ENCODE measurements at places on chromosomes 5 and 9.

DNA sequence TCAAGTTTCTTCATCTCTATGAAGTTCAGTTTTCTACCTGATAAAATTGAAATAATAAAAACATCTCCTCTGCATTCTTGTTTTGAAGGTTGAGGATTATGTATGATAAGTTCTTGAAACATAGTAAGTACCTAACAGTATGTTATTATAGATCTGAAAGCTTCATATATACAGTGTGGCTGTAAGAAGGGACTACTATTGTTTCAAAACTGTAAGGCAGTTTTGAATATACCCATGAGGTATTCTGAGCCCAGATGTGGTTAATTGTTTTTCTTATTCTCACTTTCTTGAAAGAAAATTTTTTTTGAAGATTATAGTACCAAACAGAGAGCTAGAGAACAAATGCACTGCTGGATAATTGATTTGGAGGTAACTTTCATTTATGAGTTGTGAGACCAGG lies 383.2 kb downstream of the CHSY3 start:
- no peak for DNase-seq

DNA sequence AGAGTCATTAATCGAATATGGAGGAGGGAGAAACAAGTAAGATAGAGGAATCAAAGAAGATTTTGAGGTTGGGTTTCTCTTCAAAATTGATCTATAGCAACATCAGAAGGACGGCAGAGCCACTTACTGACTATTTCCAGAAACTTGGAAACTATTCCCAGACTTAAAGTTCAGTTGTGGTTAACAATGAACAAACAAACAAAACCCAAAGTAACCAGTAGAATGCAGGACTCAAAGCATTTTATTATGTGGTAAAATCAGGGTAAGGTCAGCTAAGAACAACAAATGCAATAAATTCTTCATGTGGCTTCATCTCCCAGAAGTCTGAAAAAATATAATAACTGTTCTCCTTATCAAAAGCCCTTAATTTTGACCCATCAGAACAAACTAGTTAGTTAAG lies 54.9 kb upstream of the OSMR start:
- DNase-seq, result no peak

DNA sequence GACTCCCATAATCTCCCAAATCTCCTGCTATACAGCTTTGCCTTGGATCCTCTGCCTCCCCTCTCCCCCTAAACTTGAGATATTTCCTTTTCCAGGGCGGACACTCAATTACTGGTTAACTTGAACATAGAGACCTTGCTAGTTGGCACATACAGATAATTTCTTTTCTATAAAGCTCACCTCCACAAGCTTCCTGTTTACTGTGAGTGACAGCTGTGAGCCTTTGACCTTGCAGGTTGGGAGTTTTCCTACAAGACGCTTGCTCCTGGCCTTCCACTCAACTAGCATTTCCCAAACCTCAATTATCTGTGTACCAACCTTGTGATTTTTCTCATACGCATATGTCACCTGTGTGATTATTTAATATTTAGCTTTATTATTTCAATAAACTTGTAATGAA lies 114.5 kb downstream of the GNA14 start:
- DNase-seq, result no peak

DNA sequence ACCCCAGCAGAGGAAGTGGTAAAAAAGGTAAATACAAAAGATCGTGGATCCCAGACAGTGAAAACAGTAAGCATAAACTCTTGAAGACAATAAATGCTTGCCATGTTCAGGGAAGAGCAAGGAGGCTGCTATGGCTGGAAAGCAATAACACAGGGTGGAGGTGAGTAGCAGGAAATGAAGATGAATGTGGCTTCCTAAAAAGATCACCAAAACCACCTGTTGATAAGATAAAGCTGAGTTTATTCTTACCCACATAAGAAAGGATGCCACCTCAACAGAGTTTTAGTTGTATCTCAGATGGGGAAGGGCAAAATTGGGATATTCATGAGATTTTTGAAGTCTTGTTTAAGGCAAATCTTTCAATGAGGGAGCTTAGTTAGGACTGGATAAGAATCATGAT lies 273.3 kb downstream of the MSX2 start:
- no peak for DNase-seq

GRCh38 chr5:96297867-96298266 lies 135.2 kb downstream of the PCSK1 start:
- DNase-seq, result no peak

DNA sequence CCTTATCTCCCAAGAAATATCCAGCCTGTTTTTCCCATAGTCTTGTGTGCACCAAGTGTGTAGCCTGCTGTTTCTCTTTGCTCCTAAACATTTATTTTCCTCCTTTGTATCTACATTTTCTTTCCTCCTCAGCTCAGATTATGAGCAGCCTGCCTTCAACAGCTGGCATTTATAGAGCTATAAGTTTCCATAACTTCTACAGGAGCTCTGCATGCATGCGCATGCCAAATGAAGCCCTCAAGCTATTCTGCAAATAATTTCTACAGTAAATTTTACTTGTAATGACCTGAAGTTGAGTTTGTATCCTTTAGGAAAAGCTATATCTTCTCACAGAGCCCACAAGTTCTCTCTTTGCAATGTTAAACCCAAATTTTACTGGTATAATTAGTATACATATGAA lies 699.5 kb downstream of the CETN3 start:
- no peak for DNase-seq

DNA sequence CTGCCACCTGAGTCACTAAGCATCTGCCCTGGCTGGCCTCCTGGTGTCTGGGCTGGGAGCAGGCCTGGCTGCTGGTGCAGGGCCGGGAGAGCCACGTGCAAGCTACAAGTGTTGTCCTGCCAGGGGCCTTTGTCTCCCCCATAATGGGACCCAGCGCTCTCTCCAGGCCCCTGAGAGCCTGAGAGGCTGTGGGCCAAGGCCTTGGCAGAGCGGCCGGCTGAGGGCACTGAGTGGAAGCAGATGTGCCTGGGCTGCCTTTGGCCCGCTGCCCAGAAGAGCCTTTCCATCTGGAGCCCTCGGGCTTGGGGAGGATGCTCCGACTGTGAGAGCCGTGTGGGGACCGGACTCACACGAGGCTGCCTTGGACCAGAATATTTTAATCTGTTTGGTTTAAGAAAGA lies 185.5 kb downstream of the RGS3 start:
- no peak for DNase-seq

- no peak for DNase-seq
Observed at GRCh38 chr5:36733183-36733582, 126.8 kb downstream of the SLC1A3 start.

- no peak for DNase-seq
Observed at GRCh38 chr5:34866989-34867471, 28.1 kb downstream of the TTC23L start.

DNA sequence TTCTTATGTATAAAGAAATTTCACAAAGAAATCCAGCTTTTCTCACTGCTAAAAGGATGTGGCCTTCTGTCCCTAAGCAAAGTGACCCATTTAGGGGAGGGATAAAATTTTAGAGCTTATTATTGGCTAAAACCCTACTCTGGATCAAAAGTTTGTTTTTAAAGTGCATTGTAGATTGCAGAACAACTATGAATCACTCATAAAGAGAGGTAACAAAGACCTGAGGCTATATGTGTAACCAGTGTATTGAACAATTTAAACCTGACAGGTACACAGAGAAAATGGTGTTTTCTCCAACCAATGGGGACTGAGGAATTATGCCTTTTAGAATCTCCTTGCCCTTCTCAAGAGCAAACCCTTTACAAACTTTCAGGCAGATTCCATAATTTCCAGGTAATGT lies 86.6 kb downstream of the MUSK start:
- DNase-seq, result no peak

GRCh38 chr9:84778570-84778969 lies 109.0 kb downstream of the NTRK2 start:
- DNase-seq, result no peak

GRCh38 chr5:26945901-26946300 lies 92.5 kb downstream of the CDH9 start:
- DNase-seq, result no peak

DNA sequence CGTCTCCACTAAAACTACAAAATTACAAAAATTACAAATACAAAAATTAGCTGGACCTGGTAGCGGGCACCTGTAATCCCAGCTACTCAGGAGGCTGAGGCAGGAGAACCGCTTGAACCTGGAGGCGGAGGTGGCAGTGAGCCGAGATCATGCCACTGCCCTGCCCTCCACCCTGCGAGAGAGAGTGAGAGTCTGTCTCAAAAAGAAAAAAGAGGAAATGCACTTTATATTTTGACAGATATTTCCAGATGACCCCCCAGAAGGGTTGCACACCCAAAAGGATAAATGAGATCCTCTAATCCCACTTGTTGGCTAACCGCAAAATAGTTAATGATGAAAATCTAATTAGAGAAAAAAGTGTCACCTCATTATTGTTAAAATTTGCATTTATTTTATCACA lies 2.2 kb downstream of the HSDL2 start:
- DNase-seq, result no peak

- DNase-seq, result no peak
Observed at GRCh38 chr5:16693879-16694278, 77.1 kb upstream of the RETREG1 start.

GRCh38 chr9:121751686-121752445 lies 100.4 kb downstream of the DAB2IP start:
- no peak for DNase-seq

GRCh38 chr5:127988146-127988760 lies 95.3 kb upstream of the SLC12A2 start:
- DNase-seq, result no peak

DNA sequence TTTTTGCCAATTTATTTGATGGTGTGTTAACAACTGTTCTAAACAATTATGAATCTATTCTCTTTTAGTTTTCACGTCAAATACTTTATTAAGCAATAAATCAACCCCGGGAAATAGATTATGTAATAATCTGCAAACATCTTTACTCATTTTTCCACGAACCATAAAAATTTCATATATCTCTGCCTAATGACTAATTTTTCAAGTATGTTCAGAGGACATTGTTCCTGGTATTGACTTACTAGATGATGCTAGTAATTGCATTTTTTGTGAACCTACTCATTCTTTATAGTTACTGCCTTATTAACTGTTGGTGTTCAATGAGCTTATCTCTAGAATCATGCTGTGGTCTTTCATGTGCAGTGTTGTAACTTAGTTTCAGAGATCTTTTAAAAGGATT lies 41.0 kb upstream of the FBN2 start:
- no peak for DNase-seq

- no peak for DNase-seq
Observed at GRCh38 chr5:66963559-66963971, 233.0 kb downstream of the CD180 start.

- DNase-seq, result no peak
Observed at GRCh38 chr9:93137362-93137761, 3.3 kb upstream of the NINJ1 start.

DNA sequence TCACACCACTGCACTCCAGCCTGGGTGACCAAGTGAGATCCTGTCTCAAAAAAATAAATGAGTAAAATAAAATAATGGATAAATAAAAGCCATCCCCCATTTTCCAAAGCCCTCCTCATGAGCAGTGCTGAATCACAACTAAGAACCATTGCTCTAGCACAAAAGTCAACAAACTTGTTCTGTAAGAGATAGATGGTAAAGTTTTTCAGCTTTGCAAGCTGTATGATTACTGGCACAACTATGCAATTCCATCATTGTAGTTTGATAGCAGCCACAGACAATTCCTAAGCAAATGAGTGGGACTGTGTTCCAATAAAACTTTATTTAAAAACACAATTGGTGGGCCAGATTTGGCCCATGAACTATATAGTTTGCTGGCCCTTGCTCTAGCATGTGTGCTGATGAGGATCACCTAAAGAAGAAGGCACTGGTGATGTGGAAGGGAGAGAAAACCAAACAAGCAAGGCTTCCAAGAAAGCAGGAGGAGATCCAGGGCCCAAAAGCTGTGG lies 64.6 kb downstream of the NEURL1B start:
- no peak for DNase-seq

- DNase-seq, result no peak
Observed at GRCh38 chr5:10854506-10855277, 93.7 kb upstream of the DAP start.

Measured in activated CD4-positive, CD25-positive, alpha-beta regulatory T cell (primary cell).